Endodermal cell (in vitro differentiated cells): ENCODE measurements at places on chromosomes 13 and 19.

- no peaks in the 10 kb centered on the region for H3K27me3 ChIP-seq
- no peak within 1 kb of the TSS for H3K27ac ChIP-seq
- H3K4me1 ChIP-seq = no peaks in the 10 kb centered on the region
- DNase-seq = no peak
Observed at GRCh38 chr19:52453324-52454094, at the start of gene ZNF578. Gene ZNF578 (plus strand): TSS chr19:52453553. CDS start chr19:52501846, 48,293 bp downstream.

- H3K4me1 ChIP-seq = peaks cover 2% of the 10 kb centered on the region
- no peak overlapping the region for H3K27ac ChIP-seq
- H3K36me3 ChIP-seq = no peaks in the 10 kb centered on the region
- H3K4me3 ChIP-seq = no peak overlapping the region
- H3K27me3 ChIP-seq = no peaks in the 10 kb centered on the region
- no peak for DNase-seq
Observed at GRCh38 chr13:41601718-41602445, 144.5 kb downstream of the RGCC start.

DNA sequence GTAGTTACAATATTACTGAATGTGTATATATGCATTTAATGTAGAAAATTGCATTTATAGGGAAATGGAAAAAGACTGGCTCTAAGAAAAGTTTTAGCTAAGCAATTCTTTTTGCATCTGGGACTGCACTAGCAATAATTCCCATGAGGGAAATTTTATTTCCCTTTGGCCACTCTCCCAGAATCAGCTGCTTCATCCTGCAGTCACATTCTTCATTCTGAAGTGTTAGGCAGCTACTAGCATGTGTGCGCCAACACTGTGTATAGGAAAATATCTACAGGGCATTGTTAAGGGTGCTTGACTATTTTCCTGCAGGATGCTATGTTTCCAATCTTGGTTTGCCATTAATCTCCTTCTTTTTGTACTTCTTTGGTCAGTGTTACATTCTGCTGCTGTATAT lies 312.8 kb upstream of the PCDH20 start:
- H3K36me3 ChIP-seq = no peaks in the 10 kb centered on the region
- no peaks in the 10 kb centered on the region for H3K27me3 ChIP-seq
- peaks cover 7% of the 10 kb centered on the region for H3K4me1 ChIP-seq

DNA sequence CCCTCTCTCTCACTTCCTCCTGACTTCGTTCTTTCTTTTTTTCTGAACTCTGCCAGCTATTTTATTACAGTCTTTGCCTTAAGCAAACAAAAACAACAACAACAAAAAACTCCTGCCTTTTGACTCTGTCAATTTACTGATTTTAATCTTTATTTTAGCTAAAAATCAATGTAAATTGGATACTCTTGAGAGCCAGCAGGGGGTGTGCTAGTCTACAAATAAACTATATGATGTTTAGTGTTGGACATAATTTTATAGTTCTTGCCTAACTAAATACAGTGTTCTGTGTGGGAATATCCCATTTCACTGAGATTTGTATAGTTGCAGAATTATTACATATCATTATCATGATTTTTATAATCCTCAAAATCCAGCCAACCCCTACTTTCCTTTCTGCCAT lies 1199.9 kb upstream of the SPRY2 start:
- DNase-seq = no peak
- no peak overlapping the region for H3K4me3 ChIP-seq
- H3K27me3 ChIP-seq = no peaks in the 10 kb centered on the region
- no peaks in the 10 kb centered on the region for H3K36me3 ChIP-seq
- H3K27ac ChIP-seq = no peak overlapping the region
- no peaks in the 10 kb centered on the region for H3K4me1 ChIP-seq

GRCh38 chr13:108828086-108828815 lies 198.8 kb downstream of the MYO16 start:
- no peaks in the 10 kb centered on the region for H3K36me3 ChIP-seq
- no peaks in the 10 kb centered on the region for H3K27me3 ChIP-seq
- H3K27ac ChIP-seq = no peak overlapping the region
- no peaks in the 10 kb centered on the region for H3K4me1 ChIP-seq

- H3K4me3 ChIP-seq = no peak overlapping the region
- H3K27ac ChIP-seq = no peak overlapping the region
- peaks cover 25% of the 10 kb centered on the region for H3K27me3 ChIP-seq
- DNase-seq = no peak
Observed at GRCh38 chr19:41853768-41854167, 6.3 kb upstream of the RPS19 start.

- peak; percentile 27 for DNase-seq
- H3K36me3 ChIP-seq = no peaks in the 10 kb centered on the region
Observed at GRCh38 chr13:112168761-112169160, 101.8 kb downstream of the SOX1 start.

DNA sequence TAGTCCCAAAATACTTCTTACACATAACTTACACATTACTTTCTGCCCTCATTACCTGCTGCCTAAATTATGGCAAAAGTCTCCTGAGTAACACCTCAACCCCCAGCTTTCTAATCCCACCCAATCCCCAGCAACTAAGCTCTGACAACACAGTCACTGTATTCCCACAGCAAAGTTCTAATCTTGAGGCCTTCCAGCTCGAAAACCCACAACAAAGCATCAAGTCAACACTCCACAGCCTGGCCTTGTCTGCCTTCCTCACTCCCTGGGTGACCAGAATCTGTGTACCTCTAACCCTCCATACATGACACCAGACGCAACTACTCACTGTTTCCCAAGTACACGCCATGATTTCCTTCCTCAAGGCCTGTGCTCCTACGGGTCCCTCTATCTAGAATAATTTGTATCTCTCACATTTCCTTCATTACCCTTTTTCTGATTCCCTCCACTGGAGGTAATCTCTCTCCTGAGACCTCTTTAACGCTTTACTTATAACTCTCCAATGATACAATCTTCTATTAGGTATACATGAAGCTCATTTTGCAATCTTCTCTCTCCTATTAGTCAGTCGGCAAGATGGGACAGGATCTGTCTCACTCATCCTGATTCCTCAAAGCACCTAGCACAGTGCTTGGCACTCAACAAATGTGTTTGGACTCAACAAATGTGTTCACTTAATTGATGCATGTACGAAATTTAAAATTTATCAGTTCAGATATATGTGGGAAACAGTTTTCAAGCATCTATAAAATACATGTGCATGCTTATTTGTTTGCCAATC lies 87.6 kb upstream of the DOCK9 start:
- DNase-seq = no peak
- no peak overlapping the region for H3K4me3 ChIP-seq
- H3K4me1 ChIP-seq = no peaks in the 10 kb centered on the region
- no peaks in the 10 kb centered on the region for H3K36me3 ChIP-seq

DNA sequence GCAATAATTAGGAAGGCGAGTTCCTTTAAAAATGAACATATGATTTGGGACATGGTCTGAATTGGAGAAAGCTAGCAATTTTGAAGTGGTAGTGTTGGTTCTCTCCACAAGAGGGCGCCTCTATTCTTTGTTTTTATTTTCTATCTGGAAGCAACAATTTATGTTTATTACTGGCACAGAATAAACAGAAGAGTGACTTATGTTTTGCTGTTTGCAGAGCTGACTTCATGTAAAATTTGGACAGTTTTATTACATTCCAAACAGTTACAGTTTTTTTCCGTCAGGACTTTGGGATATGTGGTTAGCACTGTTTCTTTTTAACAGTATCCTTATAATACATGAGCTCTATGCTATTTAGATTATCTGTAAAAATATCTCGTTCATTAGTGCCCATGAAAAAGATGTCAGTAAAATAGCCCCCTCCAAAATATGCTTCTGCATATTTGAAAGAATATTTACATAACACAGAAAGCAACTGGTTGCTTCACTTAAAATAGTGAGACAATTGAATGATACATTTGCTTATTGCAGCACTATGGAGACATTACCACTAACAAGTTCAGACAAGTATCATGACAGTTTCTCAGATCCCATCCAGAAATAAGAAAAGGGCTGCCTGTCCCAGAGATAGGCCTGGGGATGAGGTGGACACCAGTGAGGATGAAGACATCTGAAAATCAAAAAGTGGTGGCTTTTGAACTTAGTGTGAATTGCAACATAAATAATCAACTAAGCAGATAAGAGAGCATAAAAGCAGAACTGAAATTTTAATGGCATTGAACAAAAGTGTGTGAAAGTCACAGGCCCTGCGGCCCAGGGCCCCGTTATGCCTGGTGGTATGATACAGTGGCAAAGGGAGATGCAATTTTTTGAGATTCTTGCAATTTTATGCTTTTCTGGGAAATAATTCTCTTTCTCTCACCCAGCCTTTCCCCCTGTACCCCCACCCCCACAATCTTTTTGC lies 32.3 kb upstream of the FGF9 start:
- H3K27me3 ChIP-seq = no peaks in the 10 kb centered on the region
- no peak overlapping the region for H3K27ac ChIP-seq
- DNase-seq = peak; percentile 64
- H3K4me3 ChIP-seq = no peak overlapping the region
- no peaks in the 10 kb centered on the region for H3K36me3 ChIP-seq

DNA sequence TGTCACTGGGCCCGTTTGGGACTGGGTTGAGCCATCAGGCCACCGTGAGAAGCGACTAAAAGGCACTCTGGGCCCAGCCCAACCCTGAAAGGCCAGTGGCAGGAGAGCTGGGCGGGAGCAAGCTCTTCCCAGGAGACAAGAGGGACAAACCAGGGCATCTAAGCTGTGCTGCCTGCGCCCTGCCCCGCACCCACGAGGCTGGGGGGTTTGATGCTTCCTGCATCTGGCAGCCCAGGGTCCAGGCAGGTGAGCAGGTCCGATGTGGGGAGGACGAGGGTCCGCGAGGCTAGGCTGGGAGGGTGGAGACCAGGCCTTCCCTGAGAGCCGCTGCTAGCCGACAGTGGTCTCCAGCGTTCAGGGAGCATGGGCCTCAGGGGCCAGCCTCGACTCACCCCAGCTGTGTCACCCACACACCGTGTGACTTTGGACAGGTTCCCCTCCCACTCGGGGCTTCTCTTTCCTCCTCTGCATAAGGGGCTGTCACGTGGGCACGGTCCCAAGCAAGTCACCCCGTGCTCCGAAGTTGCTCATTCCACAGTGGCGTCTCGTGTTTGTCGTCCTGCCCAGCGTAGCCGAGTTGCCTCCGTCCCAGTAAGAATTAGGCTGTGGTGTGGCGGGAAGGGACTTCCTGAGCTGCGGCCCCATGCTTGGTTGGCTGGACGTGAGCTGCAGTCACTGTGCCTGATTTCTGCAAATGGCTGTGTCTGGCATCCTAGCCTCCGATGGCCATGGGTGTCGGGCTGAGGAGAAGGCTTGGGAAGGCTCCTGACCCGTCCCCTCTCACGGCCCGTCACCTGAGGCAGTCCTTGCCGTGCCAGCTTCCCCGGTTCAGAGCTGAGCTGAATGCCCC lies 15.8 kb downstream of the PLIN4 start:
- peaks cover 17% of the 10 kb centered on the region for H3K36me3 ChIP-seq
- no peaks in the 10 kb centered on the region for H3K4me1 ChIP-seq
- H3K4me3 ChIP-seq = no peak overlapping the region
- H3K27me3 ChIP-seq = no peaks in the 10 kb centered on the region
- peak overlapping the region; percentile 57 for H3K27ac ChIP-seq

GRCh38 chr13:112061367-112062061 lies 5.4 kb upstream of the SOX1 start:
- peak; percentile 62 for DNase-seq
- no peak overlapping the region for H3K27ac ChIP-seq
- H3K4me3 ChIP-seq = no peak overlapping the region
- H3K4me1 ChIP-seq = no peaks in the 10 kb centered on the region

- no peaks in the 10 kb centered on the region for H3K27me3 ChIP-seq
- H3K36me3 ChIP-seq = no peaks in the 10 kb centered on the region
- no peak overlapping the region for H3K27ac ChIP-seq
- H3K4me1 ChIP-seq = no peaks in the 10 kb centered on the region
- no peak overlapping the region for H3K4me3 ChIP-seq
Observed at GRCh38 chr13:44715287-44716230, 139.4 kb upstream of the TSC22D1 start.

- H3K27me3 ChIP-seq = no peaks in the 10 kb centered on the region
- peaks cover 37% of the 10 kb centered on the region for H3K4me1 ChIP-seq
- H3K27ac ChIP-seq = no peak overlapping the region
Observed at GRCh38 chr13:73261739-73262216, 203.0 kb downstream of the KLF5 start.

GRCh38 chr13:26458196-26458749 lies 99.2 kb upstream of the WASF3 start:
- H3K27me3 ChIP-seq = peaks cover 6% of the 10 kb centered on the region
- no peaks in the 10 kb centered on the region for H3K4me1 ChIP-seq
- no peak for DNase-seq
- no peak overlapping the region for H3K4me3 ChIP-seq

GRCh38 chr13:30147421-30147820 lies 159.9 kb downstream of the KATNAL1 start:
- H3K4me1 ChIP-seq = no peaks in the 10 kb centered on the region
- H3K4me3 ChIP-seq = no peak overlapping the region
- H3K27ac ChIP-seq = no peak overlapping the region

- no peaks in the 10 kb centered on the region for H3K4me1 ChIP-seq
- no peaks in the 10 kb centered on the region for H3K36me3 ChIP-seq
- DNase-seq = no peak
Observed at GRCh38 chr13:47433461-47434005, 536.7 kb upstream of the HTR2A start.
